ENCODE measurements at places on chromosomes 12 and 14. TPM values are rescaled to one million over a fixed set of nuclear protein-coding genes. Genes with fewer than 3 reads are reported as not detected.

The RDH16 gene
- 1.0 TPM for total RNA-seq

The PTPRR gene
- total RNA-seq = 18.5 TPM

The NRIP2 gene
- total RNA-seq = 3.7 TPM

The TMEM63C gene
- 1.6 TPM for total RNA-seq

The RERG gene
- 23.4 TPM for total RNA-seq

The HRK gene
- 0.60 TPM for total RNA-seq

The C12orf54 gene
- total RNA-seq = not detected

The CYP46A1 gene
- 5.4 TPM for total RNA-seq

The KRT2 gene
- total RNA-seq = not detected

The HVCN1 gene
- total RNA-seq = 6.8 TPM

The INHBC gene
- not detected for total RNA-seq
